CD8-positive, alpha-beta T cell (primary cell): ENCODE measurements at places on chromosomes 7 and 10.

DNA sequence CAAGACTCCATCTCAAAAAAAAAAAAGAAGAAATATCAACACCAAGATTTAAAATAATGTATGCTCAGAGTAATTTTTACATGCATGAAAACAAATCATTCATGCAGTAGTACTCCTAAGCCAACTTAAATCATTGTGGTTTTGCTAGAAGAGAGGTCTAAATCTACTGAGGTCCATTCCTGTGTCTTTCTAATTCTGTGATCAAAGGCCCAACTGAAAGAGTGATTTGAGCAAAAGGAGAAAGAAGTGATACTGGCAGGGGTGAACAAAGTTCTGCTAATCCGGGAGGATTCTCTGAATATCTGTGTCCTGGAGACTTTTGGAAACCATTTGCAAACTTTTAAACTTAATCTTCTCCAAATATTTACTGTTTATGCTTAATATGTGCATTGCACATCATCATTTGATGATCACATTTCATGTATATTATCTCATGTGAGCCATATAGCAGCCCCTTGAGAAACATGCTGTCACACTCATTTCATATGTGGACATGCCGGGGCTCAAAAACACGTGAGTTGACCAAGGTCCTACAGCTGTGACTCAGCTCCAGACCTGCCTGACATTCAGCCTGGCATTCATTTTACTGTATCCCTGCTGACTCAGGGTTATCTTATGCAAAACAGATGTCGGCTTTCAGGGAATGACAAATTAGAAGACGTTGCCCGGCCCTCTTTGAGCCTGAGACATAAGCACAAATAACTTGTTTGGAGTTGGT is 76.4 kb downstream of the FAM107B start:
- DNase-seq = no peak

- DNase-seq = no peak
These were observed 79.2 kb downstream of the CCNY start for GRCh38 chr10:35415505-35415904.

- no peak for DNase-seq
These were observed 4.5 kb downstream of the GRID1 start for GRCh38 chr10:86362129-86362527.

DNA sequence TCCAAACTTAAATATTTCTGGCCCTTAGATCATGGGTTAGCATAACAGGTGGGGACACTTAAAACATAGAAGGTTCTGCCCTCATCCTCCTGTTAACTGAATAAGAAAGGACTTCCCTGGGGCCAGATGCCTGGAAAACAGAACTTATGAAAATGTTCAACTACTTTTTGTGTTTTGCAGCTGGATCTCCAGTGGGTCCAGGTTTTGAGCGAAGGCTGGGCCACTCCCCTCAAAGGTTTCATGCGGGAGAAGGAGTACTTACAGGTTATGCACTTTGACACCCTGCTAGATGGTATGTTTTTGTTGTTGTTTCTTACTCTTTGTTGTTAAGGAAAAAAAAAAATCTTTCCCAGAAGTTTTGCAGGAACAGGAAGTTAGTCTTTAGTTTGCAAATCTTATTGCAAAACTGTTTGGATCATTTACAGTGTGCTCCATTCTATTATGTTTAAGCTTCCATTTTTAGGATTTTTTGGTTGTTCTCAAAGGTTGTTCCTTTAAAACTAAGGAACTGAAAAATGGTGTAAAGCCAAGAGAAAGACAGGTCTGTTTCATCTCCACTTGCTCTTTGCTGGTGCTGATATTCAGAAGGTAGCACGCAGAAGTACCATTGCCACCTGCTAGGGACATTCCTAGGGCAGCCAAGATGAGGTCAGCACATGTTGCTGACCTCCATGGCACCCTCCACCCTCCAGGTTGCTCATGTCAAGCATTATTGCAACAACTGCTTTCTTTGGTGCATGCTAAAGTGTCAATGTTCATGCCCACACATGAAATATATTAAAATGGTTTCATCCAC is 56.1 kb downstream of the PAPSS2 start:
- DNase-seq = no peak

DNA sequence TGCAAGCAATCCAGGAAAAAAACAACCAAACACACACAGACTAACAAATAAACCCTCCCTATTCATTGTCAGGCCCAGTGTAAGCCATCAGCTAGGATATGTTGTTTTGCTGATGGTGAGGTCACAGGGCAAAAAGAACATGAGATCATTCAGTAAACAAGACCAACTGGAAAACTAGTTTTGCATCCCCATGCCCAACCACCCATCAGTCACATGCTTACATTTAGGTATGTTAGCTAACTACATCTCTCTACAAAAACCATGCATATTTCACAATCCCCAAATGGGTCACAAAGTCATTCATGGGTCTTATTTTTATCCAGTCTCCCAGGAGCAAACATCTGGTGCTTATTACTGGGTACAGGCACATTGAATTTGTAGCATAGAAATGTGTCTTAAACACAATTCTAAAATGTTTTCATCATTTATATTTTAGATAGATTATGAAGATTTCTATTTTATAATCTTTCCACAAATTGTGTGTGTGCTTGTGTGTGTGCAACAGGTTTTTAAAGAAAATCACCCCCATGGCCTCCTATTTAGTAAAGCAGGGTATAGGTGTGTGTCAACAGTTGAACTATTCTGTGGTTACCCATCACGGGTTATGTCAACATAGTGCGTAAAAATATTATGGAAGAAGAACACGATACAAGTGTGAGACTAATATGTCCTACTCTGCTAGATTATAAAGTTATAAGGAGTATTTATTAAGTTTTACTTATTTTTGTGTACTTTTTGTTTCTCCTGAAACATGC is 103.8 kb upstream of the AKR1E2 start:
- DNase-seq = no peak

GRCh38 chr10:118694848-118695247 is 59.9 kb downstream of the CACUL1 start:
- DNase-seq = no peak

GRCh38 chr10:109633846-109634245 is 289.5 kb downstream of the XPNPEP1 start:
- DNase-seq = no peak

DNA sequence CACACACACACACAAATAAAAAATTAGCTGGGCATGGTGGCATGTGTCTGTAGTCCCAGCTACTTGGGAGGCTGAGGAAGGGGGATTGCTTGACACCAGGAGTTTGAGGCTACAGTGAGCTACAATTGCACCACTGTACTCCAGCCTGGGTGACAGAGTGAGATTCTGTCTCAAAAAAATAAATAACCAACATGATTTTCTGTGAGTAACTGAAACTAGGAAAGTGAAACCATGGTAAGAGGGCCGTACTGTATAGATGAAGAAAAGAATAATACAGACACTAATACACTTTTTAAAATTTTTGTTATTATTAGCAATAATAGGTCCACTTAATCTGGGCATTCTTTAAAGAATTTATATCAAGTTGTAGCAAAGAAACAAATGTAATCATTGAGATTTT is 170.9 kb downstream of the HGF start:
- no peak for DNase-seq

DNA sequence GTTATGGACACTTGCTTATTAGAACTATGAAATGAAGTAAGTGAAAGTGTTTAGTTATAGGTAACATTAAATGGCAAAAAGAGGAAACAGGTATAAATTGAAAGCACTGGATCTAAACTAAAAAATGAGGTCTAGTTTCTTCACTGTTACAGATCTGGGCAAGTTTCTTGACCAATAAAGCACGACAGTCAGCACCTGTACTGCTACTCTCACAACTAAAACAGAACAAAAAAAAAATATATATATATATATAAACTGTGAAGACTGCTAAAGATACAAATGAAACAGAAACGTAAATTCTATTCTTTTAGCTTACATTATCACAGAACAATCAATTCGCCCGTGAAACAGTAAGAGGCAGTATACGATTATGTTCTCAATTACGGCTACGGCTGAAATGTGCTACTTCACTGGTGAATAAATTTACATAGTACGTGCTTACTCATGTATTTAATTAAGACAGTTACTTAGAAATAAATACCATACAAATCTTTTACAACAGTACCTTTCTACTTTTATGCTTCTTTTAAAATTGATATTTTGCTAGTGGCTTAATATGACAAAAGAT is 4.2 kb downstream of the AHR start:
- DNase-seq = no peak

GRCh38 chr7:51455948-51456347 is 139.3 kb upstream of the COBL start:
- DNase-seq = no peak

DNA sequence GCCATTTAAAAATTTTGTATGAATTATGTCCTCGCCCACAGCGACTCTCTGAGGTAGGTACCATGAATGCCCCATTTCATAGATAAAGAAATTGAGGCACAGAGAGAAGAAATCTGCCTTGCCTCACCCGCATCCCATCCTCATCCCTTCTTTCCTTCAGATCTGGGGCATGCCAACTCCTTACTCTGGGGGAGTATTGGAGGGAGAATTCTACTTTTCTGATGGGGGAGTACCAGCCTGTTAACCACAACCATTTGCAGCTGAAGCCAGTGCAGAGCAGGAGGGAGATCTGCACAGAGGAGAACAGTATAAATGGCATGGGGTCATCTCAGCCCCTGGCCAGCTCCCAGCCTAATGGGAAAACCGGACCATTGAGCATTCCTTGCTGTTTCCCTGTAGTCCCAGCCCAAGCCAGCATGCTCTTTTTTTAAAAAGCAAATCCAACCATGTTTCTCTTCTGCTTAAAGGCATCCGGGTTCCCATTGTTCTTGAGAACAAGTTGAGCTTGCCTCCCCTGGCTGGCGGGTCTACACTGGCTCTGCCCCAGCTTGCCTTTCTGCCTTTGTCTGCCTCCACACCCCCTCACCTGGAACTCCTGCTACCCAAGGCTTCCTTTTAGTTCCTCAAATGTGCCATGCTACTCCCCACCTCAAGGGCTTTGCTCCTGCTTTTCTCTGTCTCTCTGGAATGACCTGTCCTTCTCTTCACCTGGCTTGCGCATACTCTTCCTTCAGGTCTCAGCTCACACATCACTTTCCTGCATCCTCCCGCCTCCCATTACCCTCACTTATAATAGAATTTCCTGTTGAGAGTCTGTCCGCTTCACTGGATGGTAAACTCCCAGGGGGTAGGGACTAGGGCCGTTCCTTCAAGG is 8.8 kb upstream of the ZNF503 start:
- DNase-seq = no peak
